Left ventricle myocardium superior (tissue), 1 donor: ENCODE measurements at places on chromosomes 16 and 17.

GRCh38 chr17:64335486-64335885 is 55.2 kb downstream of the PECAM1 start:
- DNase-seq: no peak

GRCh38 chr17:1810450-1811103 is 19.1 kb downstream of the SMYD4 start:
- DNase-seq: no peak

DNA sequence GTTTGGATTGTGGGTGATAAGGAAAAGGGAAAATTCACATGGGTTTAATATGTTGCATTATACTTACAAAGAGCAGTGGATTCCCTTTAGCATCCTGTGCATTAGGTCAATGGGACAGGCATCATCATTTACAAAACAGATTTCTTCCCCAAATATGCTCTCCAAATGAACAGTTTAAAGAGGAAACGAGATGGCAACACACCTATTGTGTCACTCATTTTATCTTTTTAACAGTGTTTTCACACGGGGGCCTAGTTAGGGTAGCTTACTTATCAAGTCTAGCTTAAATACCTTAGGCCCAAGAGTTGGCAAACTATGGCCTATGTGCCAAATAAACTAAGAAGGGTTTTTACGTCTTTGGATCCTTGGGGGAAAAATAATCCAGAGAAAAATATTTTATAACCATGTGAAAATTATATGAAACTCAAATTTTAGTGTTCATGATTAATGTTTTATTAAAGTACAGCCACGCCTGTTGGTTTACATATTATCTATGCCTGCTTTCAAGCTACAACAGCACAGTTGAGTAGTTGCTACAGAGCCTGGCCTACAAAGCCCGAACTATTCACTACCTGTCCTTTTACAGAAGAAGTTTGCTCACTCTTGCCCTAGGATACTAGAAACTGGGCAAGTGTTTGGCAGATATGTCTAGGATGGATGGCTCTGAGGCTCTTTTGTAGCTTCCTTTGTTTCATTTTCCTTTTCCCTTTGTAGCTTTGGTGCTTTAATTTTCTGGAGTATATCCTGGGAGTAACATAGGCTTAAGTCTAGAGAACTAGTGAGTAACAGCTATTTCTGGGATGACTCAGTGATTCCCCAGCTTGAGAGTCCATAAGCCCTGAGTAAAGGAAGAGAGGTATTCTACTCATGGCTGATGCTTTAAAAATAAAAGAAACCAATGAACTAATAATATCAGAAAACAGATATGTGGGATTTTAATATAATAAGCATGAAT is 12.4 kb downstream of the NUP93 start:
- no peak for DNase-seq

- no peak for DNase-seq
Observed at GRCh38 chr16:11264155-11264832, 4.8 kb downstream of the TNP2 start.

GRCh38 chr17:3699951-3700350 is 4.0 kb upstream of the P2RX5 start:
- no peak for DNase-seq

DNA sequence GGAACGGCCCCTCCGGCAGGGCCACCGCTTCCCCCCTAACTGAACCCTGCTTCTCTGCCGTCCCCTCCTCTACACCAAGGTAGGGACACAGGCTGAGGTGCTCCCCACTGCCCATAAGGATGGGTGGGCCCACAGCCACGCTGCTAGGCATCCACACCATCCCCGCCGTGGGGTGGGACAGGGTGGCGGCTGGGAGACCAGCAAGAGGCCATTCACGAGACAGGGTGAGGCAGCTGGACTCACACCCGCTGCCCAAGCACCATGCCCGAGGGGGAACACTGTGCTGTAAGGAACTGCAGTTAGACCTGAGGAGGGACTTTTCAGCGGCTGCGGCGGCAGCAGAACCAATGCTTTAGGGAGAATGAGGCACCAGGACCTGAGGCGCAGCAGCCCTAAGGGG is 47.5 kb upstream of the RRN3 start:
- DNase-seq: no peak

- peak; percentile 65 for DNase-seq
Observed at GRCh38 chr16:3793161-3793576, 75.8 kb upstream of the TRAP1 start.

DNA sequence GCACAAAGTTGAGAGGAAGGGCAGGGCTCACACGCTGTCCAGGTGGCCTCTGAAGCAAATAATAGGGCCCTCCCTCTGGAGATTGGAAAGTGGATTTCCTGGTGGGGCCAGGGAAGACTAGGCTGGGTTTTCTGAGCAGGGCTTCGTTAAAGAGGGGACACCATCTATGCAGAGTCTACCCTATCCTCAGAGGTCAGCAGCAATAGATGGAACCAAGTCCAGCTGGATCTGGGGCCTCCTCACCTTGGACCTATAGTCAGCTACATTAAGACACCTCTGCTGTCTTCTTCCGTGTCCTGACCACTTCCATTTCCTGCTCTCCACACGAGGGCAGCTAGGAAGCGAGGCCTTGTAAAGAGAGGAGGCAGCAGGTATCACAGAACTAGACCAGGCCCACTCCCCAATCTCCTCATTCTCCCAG is 14.7 kb upstream of the ST6GALNAC1 start:
- no peak for DNase-seq

DNA sequence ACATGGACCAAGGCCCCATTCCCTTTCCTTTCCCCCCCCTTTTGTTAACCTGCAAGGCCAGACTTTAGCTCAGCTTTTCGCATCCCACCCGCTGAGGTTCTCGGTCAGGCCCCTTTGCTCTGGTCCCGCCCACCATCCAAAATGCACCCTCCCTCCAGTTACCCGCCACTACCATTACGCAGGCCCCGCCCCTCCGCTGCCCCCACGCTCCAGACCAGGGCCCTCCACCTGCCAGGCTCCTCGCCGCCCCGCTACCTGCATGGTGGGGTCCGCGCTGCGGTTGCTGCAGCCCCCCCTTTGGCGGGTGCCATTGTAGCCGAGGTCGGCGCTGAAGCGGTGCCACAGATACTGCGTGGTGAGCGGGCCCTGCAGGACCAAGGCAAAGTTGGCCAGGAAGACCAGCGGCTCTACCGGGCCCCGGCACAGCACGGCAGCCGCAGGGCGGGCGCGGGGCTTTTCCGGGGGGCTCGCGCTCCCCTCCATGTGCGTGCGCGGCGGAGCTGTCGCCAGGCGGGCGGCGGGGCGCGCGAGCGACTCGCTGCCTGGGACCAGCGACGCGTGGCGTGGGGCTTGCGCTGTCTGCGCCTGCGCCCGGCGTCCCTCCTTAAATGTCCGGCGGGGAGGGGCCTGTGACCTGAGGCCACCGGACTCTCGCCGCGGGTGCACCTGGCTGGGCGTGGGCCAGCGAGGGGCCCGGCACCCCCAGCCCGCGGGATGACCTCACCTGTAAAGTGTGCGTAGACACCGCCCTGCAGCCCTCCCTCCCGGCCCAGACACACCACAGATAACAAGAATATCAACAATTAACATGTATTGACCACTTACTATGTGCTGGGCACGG is at the start of gene SLC46A1:
Gene SLC46A1, minus strand, starts transcription at position 581 of the 841 bp plus-strand sequence. Its CDS starts 98 bp downstream, at position 483.
- DNase-seq: peak; percentile 81

DNA sequence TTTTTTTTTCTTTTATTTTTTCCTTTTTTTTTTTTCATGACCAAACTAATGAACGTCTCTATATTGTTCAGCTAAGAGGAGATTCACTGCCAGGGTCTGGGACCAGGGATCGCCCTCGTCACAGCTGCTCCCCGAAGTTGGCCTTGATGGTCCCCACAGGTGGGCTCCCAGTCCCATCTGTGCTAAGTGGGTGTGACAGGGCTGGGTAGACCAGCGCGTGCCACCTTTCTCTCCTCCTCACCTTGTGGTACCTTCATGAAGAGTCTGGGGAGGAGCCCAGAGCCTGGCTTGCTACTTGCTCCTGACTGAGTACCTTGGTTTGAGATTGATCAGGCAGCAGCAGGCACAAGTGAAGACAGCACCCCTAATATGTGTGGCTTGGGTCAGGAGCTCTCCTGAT is 6.5 kb upstream of the FOXF1 start:
- DNase-seq: no peak

DNA sequence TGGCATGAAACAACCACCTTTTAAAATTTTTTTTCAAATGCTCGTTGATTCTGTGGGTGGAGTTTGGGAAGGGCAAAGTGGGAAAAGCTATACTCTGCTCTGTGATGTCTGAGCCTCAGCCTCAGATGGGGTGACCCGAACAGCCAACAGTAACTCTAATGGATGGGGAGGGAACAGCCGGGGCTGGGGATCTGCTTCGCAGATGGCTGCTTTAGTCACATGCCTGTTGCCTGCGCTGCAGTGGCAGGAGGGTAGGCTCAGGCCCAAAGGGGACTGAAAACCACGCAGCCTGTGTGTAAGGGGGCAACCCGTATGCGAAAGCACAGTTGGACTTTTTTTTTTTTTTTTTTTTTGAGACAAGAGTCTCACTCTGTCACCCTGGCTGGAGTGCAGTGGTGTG is 14.9 kb upstream of the MAPK3 start:
- DNase-seq: no peak

DNA sequence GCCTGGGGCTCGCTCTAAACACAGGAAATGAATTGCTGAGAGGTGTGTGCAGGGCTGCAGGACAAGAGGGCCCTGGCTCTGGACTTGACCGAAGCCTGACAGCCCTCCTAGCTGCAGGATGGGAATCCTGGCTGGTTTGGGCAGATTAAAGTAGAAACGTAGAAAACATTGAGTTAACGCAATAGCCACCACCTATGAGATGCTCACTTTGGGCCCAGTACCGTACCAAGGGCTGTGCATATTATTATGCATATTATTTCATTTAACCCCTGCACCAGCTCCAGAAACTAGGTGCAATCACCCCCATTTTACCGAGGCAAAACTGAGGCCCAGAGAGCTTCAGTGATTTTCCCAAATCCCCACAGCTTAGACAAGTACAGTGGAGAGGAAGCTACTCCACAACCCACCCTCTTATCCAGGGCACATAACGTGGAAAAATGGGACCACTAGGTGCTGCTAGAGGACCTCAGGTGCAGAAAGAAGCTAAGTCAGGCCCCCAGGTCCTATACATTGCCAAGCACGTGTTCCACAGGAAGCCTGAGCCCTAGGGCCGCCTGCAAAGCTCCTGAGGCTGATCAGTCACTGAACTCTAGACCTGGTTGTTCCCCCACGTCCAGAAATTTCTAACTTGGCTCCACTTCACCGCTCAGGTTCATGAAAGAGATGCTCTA is 79.2 kb downstream of the MYH11 start:
- DNase-seq: no peak

DNA sequence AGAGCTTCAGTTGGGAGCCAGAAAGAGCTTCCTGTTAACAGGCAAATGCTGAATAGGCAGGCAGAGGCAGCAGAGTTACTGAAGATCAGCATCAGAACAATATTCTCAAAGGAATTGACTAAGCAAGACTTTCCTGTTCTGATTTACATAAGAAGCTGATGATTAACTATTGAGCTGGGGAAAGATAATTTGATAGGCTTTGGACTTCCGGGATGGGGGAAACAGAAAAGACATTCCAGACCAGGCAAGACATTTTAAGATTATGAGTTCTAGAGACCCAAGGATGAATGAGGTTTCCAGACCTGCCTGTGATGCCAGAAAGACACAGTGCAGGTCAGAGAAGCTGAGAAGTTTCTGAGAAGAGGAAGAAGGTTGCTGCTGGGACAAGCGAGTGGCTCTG is at the start of gene CES5A:
Gene CES5A, minus strand, starts transcription at position 101 of the 400 bp plus-strand sequence. CDS start 152 bp downstream, outside the sequence.
- no peak for DNase-seq

- peak; percentile 68 for DNase-seq
Observed at GRCh38 chr17:50289991-50290702, 15.9 kb downstream of the TMEM92 start.

- DNase-seq: no peak
Observed at GRCh38 chr17:63498626-63499195, 21.9 kb downstream of the ACE start.

DNA sequence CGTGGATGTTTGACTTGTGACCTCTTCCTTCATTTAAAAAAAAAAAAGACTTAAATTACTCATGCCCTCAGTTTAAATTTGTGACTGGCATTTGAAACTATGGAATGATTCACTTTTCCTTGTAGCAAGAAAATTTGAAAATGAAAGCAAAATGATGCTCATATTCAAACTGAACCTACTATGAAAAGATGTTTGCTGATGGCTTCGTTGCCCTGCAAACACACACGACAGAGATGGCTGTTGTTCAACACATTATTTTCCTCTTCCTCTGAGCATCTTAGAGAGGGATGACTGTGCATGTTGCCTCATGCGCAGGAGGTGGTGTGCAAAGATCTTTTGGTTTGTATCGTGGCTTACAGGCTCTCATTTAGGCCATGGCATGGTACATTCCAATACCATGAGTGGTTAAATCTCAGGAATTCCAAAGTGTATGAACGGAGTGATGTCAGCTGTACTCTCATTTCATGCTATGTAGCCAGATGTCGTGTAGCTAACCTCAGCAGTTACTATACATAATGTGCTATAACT is 164.5 kb downstream of the PRKCA start:
- no peak for DNase-seq

GRCh38 chr16:67396159-67397035 is 3.1 kb upstream of the TPPP3 start:
- peak; percentile 83 for DNase-seq

DNA sequence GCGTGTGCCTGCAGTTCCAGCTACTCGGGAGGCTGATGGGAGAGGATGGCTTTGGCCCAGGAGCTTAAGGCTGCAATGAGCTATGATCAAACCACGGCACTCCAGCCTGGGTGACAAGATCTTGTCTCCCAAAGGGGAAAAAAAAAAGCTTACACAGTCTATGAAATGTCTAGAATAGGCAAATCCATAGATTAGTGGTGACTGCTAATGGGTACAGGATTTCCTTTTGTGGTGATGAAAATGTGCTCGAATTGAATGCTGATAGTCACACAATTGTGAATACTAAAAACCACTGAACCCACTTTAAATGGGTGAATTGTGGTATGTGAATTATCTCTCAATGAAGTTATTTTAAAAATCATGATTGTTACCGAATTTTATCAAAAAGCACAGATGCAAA is 14.9 kb downstream of the USP7 start:
- DNase-seq: no peak

GRCh38 chr17:28549236-28550132 is 2.9 kb downstream of the UNC119 start:
- DNase-seq: no peak

- peak; percentile 61 for DNase-seq
Observed at GRCh38 chr16:88505405-88506082, 52.5 kb downstream of the ZFPM1 start.

GRCh38 chr16:9177861-9178260 is 86.4 kb downstream of the HAPSTR1 start:
- DNase-seq: no peak

DNA sequence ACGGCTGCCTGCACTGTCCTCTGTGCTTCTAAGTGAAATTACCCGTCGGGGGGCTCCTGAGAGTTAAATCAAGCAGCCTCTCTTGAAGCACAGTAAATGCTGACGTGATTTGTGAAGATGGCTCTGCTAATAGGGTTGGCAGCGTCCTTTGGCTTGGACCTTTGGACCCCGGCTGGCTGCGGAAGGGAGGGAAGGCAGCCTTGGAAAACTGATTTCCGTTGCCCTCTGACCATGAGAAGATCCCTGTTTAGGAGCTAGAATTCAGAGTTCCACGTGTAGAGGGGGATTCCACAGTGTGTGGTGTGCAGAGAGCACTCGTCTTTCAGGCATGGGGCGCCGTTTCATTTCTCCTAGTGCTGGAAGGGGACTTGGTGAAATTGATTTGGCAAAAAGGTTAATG is 640.8 kb downstream of the WWOX start:
- DNase-seq: no peak

- DNase-seq: no peak
Observed at GRCh38 chr17:75667825-75668224, 687 bp downstream of the SAP30BP start.

- DNase-seq: peak; percentile 93
Observed at GRCh38 chr17:1730326-1731193, 6.1 kb downstream of the WDR81 start.

- DNase-seq: no peak
Observed at GRCh38 chr17:67526700-67527099, 149.6 kb downstream of the PITPNC1 start.
